ENCODE measurements at places on chromosomes 6 and 20.

DNA sequence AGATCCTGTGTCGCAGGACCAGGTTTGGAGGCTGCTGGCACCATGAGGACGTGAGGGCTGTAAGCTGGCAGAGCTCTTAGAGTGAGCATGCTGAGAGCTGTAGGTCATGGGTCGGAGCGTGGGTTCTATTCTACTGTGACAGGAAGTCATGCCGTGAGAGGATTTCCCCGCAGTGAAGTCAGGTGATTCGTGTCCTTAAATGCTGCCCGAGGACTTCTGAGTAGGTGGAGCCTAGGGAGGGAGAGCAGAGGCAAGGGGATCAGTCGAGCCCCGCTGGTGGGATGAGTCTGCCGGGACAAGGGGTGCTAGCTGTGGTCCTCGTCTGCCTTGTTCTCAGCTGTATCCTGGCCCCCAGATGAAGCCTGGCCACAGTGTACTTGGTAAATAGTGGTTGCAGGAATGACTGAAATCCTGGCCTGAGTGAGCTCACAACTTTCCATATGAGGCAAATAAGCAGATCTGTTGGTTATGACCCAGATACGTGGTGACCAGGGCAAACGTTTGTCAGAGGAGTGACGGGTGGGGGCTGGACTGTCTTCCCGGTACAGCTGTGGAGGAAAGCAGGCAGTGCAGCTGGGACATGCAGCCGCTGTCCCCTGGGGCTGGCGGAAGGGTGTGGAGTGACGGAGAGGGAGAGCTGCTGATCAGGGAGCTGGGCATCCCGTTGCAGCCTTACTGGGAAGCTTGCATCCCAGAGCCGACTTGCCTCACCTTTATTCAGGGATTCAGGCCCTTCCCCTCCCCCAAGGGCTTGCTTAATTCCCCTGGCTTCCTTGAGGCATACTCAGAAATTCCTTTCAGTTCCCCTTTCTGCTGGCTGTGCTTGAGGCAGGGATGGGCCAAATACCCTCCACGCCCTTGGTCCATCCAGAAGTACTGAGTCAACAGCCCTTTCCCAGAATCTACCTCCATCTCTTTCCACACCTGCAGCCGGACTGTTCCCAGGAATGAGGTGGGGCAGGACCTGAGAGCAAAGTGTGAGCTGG lies 250.9 kb upstream of the RREB1 start:
- no peak for DNase-seq

DNA sequence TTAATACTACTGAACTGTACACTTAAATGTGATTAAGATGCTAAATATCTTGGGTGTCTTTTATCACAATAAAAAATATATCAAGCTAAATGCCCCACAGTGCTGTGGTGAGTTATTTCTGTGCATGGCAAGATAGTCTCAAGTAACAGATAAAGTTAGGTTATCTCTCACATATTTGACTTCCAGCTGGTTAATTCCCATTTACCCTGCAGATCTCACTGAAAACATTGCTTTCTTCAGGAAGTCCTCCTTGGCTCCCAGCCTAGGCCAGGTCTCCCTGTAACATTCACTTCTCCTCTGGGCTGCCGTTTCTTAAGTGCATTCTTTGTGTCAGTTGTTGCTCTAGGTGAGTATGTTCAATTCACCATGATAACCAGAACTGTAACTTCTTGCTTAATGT lies 59.1 kb downstream of the SLC22A1 start:
- no peak for DNase-seq

GRCh38 chr20:38191654-38192053 lies 26.6 kb upstream of the TGM2 start:
- no peak for DNase-seq

- DNase-seq = no peak
Measured at GRCh38 chr6:124924333-124924759, 37.9 kb upstream of the RNF217 start.

DNA sequence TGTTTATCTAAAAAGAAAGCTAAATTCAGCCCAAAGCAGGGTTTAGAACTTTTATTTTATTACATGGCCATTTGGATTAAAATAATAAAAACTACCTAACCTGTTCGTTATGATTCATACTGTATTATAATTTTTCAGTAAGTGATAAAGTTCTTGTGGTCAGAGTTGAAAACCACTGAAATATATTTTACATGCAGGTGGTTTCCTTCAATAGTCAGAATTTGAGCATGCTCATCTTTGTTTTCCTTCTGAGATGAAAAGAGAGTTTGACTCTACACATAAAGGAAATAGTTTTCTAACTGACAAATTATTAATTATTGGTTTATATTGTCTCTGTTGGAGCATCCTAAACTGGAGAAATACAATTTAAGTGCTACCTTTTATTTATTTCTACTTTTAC lies 114.0 kb upstream of the FKBP1C start:
- no peak for DNase-seq

DNA sequence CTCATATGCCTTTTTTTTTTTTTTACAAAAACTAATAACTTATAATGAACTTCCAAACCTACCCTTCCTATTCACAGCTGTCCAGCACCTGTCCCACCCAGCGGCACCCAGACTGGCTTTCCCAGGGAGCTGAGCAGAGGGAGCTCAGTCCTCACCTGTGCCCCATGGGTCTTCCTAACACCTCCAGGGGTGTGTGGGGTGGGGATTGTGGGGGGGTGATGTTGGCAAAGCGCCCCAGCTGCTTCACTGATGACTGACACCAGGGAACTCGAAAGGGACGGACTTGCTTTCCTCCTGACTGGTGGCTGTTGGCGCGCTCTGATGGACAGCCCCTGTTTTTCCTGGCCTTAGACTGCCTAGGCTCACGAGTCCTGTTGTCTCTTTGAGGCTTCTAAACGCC lies 14.2 kb upstream of the SYNJ2 start:
- DNase-seq = no peak

DNA sequence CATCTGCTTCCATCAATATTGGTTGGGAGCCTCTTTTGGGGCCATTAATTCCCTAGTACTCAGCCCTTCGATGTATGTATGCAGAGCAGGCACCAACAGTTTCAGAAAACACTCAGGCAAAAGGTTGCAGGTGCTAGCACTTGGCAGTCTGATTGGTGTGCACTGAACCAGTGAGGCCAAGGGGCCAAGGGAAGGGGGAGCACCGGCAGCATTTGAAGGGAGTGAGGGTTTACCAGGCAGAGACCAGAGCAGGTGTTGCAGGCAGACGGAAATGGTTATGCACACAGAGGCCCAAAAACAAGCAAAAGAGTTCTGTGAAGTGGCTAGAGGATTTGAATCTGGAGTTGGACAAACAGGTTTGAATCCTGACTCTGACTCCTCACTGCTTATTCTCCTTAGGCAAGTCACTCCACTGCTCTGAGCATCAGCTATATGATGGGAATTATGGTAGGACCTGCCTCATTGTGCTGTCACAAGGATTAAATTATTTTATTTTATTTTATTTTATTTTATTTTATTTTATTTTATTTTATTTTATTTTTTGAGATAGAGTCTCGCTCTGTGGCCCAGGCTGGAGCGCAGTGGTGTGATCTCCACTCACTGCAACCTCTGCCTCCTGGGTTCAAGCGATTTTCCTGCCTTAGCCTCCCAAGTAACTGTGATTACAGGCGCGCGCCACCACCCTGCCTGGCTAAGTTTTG lies 58.1 kb upstream of the SHLD1 start:
- no peak for DNase-seq

DNA sequence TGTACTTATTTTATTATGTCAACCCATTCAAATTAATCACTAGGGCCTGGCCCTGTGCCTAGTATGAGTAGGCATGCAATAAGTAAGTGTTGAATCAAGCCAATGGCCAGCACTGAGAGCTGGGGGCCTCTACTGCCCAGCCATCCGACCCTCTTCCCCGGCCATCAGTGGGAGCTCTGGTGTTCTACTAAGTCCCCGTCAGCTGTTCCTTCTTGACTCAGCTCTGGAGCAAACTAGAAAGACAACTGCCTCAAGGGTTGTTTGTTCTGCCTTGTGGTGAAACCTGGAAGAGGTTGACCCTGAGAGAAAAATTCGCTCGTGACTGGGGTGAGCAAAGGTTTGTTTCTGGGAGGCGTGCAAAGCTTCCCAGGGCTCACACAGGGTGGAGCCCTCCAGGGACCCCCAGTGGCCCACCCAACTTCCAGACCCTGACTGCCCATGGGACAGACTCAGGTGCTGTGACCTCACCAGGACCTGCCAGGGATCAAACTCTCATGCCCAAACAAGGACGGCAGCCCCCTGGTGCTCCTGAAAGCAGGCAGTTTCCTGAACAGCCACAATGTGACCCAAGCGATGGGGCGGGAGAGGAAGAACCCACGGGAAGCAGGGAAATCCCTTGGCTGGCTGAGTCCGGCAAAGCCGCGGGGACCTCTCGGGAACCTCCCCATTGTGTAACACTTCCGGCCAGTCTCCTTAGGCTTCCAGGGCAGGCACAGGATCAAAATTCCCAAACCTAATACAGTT lies 50.4 kb downstream of the BANF2 start:
- no peak for DNase-seq

DNA sequence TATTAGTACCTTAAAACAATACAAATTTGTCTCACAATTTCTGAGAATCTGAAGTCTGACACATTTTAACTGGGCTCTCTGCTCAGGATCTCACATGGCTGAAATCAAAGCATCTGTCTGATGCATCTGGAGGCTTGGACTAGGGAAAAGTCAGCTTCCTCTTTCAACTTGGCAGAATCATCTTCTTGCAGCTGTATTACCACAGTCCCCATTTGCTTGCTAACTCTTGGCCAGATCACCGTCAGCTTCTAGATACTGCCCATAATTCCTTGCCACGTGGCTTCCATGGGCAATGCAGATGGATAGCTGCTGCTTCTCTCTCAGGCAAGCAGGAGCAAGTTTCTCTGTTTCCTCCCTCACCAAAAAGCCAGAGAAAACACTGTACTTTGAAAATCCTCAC lies 1106.4 kb upstream of the CITED2 start:
- no peak for DNase-seq

GRCh38 chr6:1893470-1894130 lies 283.9 kb downstream of the FOXC1 start:
- DNase-seq = no peak

DNA sequence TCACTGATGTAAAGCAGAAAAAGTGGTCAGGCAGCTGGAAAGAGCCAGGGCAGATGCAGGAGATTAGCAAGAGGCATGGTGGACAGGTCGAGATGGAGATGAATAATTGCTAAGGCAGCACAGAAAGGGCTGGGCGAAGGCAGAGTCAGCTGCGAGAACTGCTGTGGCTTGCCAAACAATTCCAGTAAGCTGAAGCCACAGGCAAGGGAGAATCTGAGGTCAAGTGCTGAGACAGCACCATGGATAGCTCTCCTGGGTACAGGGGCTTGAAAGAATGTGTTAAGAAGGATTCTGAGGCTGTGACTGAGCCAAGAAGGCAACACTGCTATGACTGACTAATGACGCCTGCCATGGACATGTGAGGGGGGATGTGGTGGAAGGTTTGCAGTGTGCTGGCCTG lies 220.8 kb upstream of the FOXA2 start:
- DNase-seq = no peak

GRCh38 chr6:140050101-140050995 lies 675.9 kb upstream of the CITED2 start:
- DNase-seq = no peak

DNA sequence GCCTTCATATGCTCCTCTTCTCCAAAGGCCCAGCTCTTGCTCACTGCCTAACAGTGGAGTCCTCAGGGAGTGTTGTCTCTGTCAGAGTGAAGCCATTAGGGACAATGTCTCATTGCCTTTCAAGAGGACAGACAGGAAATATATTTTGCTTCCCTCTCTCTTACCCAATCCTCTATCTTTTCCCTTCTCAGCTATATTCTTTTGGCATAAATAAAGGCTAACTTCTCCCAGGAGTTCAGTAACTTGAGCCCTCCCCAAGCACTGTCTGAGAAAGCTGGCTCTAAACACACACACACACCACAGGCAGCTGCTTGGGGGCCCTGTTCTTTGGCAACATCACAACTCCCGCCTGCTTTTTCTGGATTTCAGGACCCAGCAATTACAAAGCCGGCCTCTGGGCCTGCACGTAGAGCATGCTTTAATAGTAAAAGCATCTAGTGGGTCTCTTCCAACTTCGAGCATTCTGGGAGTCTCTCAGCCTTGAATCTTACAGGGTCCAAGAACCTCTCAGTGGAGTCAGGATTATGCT lies 34.7 kb upstream of the LAMA4 start:
- DNase-seq = no peak

DNA sequence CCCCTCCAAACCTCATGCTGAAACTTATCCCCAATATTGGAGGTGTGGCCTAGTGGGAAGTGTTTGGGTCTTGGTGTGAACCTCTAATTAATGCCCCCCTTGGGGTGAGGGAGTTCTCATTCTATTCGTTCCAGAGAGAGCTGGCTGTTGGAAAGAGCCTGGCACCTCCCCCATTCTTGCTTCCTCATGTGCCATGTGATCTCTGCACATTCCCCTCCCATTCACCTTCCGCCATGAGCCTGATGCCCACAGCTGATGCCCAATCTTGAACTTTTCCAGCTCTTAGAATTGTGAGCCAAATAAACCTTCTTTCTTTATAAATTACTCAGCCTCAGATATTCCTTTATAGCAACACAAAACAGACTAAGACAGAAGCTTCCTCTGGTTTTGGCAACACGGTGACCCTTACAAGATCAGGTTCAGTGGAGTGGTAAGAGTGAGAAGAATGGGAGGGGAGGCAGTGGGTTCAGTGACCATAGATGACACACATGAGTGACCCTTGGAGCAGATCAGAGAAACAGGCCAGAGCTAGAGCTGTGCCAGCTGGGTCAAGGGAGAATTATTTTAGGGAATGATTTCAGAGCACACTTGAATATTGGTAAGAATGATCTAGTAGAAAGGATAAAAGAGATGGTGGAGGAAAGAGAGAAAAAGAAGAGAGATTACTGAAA lies 176.4 kb downstream of the LY86 start:
- DNase-seq = no peak

- DNase-seq = no peak
Measured at GRCh38 chr6:24504649-24505586, 10.1 kb downstream of the ALDH5A1 start.

DNA sequence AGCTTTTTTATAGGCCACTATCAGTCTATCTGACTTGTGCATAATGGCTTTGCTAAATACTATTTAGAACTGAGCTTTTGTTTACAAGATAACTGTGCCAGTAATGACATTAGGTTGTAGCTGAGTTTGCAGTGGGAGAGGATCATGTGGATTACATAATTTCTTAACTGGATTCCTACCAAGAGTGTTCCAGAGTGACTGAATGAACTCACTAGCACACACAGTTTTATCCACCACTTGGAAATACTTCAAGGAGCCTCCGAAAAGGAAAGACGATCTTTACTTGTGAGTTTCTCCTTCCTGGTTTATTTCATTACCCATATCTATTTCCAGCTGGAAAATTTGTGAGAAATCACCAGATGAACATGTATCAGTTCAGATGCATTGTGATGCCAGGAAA lies 10.9 kb upstream of the SYNE1 start:
- no peak for DNase-seq

DNA sequence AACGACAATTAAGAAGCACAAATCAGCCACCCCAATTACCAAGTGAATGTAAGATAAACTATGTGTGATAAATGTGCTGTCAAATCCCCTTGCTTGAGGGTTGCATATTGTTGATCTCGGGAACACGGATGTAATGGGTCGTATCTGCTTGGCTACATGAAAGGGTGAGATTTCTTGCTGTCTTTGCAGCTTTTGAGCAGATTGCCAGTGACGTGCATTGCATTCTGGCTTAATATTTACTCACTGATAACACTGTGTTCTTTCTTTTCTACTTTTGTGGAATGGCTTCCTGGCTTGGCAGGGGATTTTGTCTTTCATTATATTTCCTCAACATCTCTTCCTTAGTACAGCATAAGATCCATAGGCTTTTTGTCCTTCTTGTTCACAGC lies 10.5 kb upstream of the FAM210B start:
- DNase-seq = no peak
